DMS 273 treated with DMSO at 0.1 percent for 48 hours (cell line): ENCODE measurements at places on chromosomes 2 and 18.

DNA sequence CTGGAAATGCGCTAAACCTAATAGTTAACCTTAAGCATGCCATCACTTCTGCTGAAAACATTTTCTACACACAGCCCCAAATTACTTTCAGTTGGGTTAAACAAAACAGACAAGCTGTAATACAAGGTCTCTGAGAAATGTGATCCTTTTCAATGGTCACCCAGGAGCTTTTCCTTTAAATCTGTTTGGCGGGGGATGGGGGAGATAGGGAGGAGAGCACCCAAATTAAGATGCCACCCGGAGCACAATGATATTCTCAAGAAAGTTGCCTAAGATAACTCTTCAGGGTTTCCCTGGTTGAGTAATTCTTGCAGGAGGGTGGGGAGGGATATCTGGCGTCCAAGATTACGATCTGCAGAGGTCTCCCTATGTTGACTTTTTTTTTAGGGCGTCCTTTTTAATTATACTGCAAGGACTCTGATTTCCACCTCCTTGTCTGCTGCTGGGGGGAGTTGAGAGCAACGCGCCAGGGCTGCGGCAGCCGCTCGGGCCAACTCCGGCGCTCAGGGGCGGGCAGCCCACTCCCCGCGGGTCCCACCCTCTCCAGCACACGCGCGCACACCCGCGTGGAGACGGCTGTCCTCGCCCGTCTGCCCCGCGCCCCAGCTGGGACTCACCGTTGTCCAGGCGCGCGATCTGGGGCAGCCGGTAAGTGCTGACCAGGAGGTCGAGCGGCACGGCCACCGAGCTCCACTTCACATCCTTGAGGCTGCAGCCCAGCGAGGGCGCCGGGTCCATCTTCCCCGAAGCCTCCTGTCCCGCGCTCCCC lies 807 bp downstream of the GAREM1 start:
- DNase-seq = no peak

GRCh38 chr2:142796161-142796560 lies 81.3 kb upstream of the KYNU start:
- DNase-seq = no peak

DNA sequence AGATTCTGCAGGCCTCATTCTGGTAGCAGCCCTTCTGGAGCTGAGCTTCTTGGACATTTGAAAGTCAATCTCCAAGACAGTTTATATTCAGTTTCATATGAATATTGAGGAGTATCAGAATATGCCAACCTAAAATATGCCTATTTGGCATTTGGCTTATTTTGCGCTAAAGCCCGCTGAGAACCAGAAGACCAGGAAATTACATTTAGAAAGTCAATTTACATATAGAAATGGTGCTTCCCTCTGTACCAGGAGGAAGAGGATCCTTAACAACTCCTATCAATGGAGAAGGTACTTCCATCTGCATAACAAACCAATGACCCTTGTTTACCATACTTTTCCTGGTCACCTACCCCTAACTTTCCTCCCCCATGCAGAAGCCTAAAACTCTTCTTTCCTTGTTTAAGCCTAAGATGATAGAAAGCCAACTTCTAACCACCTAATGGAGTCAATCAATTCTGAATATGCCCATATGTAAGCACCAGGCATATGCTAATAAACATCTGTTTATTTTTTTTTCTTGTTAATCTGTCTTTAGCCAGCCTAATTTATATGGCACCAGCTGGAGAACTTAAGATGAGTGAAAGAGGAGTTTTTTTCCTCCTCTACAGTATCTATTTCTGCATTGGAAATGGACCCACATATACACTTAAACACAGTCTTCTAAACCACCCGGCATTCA lies 57.0 kb upstream of the DYNC1I2 start:
- no peak for DNase-seq

DNA sequence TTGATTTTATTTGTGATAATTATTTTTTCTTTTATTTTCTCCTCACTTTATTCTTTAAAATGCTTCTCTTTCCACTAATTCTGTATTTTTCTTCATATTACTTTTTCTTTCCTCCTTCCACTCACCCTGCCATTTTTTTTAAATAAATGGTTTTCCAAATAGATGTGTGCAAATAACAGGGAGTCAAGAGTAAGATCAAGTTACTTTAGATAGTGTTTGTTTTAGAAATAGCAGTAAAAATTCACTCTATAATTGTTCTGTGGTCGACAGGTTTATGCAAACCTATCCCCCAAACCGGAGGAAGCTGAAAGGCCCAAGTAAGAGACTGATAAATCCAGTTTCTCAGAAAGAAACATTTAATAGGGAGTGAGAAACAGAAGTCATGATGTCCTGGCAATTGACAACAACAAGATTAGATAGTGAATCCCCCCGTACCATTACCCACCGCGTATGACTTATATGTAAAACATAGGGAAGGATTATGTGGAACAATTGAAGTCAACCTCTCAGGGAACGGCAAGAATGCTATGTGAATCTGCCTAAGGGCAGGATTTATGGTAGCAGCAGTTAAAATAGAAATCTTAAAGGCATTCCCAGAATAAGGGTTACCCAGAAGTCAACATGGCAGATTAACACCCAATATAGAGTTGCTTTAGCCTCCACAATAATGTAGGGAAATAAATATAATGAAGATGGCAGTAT lies 75.5 kb downstream of the KYNU start:
- DNase-seq = no peak

DNA sequence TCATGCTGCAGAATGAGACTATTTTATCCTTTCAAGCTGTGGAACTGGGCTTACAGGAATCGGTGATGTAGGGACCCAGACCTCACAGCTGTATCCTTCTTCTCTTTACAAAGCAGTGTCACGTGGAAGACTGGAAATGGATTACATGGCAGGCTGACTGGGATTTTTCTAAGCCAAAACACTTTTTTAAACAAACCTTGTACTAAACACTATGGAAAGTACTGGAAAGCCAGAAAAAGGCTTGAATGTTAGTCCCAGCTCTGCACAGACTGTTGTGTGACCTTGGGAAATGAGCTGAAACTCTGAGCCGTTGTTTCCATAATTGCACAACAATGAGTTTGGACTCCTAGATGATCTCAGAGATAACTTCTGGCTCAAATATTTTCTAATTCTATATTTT lies 7.6 kb upstream of the ADAM23 start:
- no peak for DNase-seq

GRCh38 chr2:52686935-52687334 lies 1080.7 kb upstream of the CHAC2 start:
- DNase-seq = no peak

GRCh38 chr2:38406597-38407110 lies 29.6 kb upstream of the ATL2 start:
- no peak for DNase-seq

GRCh38 chr18:48835745-48836170 lies 115.0 kb downstream of the SMAD7 start:
- no peak for DNase-seq

DNA sequence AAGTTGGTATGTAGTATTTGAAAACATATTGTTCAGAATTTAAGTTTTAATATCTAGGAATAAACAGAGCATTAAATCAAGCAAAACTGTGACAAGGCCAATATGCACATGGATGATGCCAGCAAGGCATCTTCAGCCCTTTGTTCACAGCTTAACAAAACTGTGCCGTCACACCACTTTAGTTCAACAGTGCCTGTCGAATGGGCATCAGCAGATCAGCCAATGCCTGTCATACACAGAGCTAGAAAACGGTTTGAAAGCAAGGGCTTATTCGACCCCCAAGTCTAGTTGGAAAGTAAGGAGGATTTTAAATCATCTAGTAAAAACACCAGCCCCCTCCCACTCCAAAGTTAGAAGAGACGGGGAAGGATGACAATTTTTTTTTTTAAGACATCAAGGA lies 16.7 kb downstream of the ZEB2 start:
- no peak for DNase-seq

DNA sequence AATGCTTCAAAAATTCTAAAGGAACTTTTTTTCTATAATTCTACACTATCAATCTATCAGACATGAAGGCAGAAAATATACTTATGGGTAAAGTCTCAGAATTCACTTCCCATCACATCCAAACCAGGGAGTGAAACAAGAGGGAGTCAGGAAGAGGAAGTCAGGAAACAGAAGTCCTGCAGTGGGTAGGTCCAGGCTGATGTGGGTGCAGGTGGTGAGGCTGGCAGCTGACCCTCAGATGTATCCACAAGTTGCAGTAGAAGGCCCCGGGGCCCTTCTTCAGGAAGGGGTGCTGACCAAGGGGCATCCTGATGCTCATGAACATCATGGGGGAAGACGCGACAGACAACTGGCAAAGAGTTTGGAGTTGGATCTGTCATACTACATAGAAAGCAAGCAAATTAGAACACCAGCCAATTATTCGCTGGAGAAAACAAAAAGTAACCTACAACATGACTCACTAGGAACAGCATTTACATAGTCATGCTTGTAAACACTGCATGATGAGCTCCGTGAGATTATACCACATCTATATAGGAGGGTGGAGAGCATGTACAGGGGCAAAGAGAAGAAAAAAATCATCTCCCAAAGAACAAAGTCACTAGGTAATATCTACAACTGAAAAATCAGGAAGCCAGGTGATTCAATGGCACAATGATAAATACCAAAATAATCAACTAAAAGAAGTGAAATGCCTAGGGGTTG lies 4.2 kb downstream of the UXS1 start:
- DNase-seq = no peak

DNA sequence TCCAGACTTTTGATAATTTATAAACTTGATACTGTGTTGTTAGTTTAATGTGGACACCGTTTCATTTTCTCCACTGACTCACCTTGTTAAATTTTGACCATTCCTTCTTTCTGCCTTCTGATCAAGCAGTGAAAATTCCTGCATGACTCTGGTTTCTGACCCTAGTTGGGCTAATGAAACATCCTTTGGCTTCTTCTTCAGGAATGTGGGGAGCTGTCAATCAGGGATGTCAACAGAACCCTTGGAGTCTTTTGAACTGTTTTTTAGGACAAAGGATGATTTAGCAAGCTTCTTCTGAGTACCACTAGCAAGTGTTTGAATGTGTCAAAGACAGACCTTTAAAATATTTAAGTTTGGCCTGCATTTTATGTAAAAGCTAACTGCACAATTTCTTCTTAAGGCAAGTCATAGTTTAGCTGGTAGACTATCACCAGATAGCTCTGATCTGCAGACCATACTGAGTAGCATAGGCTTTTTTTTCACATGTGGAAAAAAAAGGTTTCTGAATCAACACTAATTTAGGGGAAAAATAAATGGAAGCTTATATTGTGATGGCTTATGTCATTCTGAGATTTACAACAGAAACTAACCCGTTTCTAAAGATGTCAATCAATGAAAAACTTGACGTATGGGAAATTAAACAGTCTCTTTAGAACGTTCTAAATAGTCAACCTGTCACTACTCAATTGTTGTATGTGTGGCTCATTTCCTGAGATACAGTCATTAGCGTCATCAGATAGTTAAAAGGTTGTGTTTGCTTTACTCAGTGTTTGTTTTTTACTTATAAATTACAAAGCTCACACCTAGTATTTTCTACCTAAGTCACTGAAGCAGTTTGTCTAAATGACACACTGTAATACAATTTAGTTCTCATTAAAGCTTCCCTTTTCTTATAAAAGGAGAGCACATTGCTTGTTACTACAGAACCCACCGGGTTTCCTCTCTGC lies 311.4 kb downstream of the PTPRM start:
- no peak for DNase-seq

DNA sequence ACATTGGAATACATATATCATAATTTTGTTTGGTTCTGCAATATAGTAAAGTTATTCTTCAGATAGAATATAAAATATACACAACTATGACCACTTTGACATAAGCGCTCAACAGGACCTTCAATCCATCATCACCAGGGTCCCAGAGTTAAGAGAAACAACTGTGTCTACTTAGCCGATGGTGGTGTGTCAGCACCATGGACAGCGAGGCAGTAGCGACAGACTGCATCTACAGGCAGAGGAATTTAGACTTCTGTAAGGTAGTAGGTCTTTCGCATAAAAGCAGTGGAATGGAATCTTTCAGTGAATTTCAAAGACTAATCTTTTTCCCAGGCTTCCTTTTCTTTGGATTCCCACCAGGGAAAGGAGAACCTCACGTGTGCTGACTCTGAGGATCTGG lies 20.5 kb upstream of the LRPPRC start:
- no peak for DNase-seq

GRCh38 chr2:126899616-126900185 lies 1.0 kb downstream of the TEX51 start:
- no peak for DNase-seq

DNA sequence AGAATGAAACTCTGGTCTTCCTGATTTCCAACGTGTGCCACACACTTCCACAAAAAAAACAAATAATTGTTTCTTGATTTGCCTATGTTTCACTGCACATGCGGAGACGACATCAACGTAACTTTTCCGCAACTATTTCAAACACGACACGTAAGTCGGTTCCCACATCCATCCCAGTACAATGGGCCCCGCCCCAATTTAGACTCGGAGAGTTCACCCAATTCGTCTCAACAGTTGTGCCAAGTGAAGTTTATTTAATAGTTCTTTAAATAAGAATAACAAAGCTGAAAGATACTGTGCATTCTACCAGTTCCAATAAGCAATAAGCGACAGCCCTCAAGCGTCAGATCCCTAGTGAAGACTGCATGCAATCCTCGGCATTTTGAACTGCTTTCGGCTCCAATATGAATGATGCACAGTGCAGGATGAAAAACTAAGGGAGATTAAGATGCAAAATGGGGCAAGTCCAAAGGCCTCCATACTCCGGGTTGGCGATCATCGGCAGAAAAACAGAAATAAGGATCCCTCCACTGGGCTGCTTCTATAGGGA lies 664 bp downstream of the CCT4 start:
- DNase-seq = no peak

- no peak for DNase-seq
Observed at GRCh38 chr2:131567891-131568290, 40.2 kb downstream of the CCDC74A start.

DNA sequence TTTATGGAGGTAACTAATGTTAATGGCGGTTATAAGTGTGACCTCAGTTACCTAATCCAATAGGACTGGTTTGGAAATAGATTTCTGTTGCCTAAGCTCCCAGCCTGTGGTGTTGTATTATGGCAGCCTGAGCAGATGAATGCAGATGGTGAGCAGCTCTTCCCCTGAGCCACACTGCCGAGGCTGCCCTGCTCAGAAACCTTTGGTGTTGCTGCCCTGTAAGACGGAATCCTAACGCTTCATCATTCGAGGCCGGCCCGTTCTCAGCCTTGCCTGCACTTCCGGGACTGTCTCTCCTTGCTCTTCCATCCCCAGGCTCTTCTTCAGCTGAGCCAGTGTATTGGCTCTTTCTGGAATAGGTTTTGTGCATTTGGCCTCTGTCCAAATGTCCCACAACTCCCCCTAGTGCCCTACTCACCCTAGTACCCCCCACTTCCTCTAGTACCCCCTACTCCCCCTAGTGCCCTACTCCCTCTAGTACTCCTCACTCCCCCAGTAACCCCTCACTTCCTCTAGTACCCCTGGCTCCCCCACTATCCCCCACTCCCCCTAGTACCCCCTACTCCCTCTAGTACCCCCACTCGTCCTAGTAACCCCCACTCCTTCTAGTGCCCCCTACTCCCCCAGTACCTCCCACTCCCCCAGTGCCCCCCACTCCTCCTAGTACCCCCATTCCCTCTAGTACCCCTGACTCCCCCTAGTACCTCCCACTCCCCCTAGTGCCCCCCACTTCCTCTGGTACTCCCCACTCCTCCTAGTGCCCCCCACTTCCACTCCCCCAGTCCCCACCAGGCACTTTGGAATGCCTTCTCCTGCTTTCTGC lies 106.0 kb upstream of the TAF1B start:
- no peak for DNase-seq
